ENCODE measurements at places on chromosomes 7 and 10. TPM values are rescaled to one million over a fixed set of nuclear protein-coding genes. Genes with fewer than 3 reads are reported as not detected.

- ATAC-seq: no peak
Measured at GRCh38 chr7:76108540-76109233, 60.8 kb downstream of the MDH2 start.

- ATAC-seq: no peak
Measured at GRCh38 chr7:69134316-69134715, 464.0 kb upstream of the AUTS2 start.

- no peak for ATAC-seq
Measured at GRCh38 chr7:140981951-140982350, 32.8 kb downstream of the MRPS33 start.

- peak; percentile 81 for ATAC-seq
Measured at GRCh38 chr10:78688901-78689583, 379.7 kb upstream of the ZMIZ1 start.

GRCh38 chr7:2451171-2452073, 24.8 kb downstream of the GRIFIN start:
- ATAC-seq: peak; percentile 93

DNA sequence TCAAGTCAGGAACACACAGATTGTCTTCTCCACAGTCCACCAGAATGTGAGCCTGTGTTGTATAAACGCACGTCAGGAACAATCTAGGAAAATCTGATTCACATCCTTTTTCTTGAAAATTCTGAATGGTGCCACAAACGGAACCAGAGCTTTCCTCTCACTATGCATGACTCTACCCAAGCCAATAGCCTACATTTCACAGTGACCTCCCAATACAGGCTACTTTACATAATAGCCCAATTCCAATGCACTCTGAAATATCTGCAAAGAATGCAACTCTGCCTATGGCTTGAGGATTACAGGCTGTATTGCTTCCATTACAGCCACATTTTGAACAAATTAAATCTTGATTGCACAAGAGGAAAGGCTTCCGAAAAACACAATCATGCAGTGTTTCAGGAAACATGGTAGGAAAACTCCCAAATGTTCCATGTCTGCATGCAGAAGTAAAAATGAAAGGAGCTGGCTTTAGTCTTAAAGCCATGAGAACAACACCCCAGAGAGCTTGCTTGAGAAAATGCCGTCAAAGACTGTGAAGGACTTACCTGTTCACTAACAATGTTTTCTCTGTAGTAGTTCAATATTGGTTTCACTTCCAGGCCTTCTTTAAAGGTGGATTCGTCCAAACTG, 113.9 kb downstream of the ITGA8 start:
- peak; percentile 39 for ATAC-seq

DNA sequence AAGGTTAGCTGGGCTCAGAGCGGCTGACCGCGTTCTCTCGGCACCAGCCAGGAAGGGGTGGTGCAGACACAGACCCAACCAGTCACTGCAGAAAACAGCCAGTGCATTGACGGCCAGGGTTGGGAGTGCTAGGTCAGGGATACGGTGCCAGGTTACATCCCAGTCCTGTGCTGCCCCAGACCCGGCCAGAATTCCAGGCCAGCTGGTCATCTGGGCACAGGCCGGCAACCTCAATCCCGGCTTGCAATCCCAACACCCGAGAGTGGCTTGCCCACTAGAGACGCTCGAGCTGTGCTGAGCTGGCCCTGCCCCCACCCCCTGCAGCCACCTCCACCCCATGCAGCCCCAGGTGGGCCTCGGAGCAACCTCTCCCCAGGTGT, 3.8 kb downstream of the PRAP1 start:
- no peak for ATAC-seq

GRCh38 chr7:6530626-6531491, 20.4 kb downstream of the GRID2IP start:
- ATAC-seq: no peak

DNA sequence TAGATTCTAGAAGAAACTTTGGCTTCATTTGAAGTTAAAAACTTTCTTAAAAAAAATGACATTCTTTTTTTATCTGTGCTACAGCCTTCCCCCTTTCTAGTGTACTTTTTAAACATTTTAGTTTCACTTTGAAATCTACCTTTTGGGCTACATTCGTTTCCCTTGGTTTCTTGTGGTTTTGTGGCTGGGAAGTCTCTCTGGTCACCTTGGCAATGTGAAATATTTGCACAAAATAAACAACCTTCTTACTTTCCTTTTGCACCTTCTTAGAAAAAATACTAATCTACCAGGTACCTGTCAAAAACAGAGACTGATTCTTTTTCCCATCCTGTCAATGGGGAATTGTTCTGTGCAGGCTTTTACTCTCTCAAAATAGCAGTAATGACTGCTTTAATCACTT, 350.2 kb downstream of the GATA3 start:
- ATAC-seq: no peak

- ATAC-seq: no peak
Measured at GRCh38 chr7:115009139-115009538, 87.2 kb downstream of the MDFIC start.

DNA sequence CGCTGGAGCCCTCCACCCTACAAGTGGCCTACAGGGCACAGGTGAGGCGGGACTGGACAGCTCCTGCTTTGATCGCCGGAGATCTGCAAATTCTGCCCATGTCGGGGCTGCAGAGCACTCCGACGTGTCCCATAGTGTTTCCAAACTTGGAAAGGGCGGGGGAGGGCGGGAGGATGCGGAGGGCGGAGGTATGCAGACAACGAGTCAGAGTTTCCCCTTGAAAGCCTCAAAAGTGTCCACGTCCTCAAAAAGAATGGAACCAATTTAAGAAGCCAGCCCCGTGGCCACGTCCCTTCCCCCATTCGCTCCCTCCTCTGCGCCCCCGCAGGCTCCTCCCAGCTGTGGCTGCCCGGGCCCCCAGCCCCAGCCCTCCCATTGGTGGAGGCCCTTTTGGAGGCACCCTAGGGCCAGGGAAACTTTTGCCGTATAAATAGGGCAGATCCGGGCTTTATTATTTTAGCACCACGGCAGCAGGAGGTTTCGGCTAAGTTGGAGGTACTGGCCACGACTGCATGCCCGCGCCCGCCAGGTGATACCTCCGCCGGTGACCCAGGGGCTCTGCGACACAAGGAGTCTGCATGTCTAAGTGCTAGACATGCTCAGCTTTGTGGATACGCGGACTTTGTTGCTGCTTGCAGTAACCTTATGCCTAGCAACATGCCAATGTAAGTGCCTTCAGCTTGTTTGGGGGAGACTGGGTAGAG, at the start of gene COL1A2:
COL1A2 (plus strand) TSS at position 459 of the 704 bp plus-strand sequence; CDS start at position 596, 137 bp downstream.
- peak; percentile 85 for ATAC-seq

- peak; percentile 71 for ATAC-seq
Measured at GRCh38 chr10:70558871-70559810, 43.4 kb downstream of the PRF1 start.

DNA sequence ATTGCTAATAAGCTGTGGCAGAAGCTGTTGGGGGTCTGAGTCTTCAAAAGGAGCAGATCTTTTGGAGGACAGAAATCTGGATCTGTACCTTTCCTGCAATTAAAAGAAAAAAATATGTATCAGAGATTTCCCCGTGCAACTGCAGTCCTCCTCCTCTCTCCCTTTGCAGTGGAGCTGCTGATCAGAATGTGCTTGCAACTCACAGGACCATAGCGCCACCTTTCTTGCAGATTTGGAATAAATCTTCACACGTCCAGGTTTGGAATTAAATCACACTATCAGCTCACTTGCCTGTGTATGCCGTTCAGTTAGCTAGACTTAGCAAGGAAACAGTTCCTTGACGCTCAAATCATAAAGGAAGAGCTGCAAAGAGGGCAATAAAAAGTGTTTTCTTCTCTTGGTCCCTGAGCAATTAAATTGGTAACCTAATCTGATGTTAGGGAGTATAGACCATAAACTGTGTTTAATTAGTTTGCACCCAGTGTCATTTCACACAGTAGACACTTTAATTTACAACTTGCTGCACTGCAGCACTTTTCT, 77.4 kb downstream of the PON1 start:
- peak; percentile 57 for ATAC-seq

DNA sequence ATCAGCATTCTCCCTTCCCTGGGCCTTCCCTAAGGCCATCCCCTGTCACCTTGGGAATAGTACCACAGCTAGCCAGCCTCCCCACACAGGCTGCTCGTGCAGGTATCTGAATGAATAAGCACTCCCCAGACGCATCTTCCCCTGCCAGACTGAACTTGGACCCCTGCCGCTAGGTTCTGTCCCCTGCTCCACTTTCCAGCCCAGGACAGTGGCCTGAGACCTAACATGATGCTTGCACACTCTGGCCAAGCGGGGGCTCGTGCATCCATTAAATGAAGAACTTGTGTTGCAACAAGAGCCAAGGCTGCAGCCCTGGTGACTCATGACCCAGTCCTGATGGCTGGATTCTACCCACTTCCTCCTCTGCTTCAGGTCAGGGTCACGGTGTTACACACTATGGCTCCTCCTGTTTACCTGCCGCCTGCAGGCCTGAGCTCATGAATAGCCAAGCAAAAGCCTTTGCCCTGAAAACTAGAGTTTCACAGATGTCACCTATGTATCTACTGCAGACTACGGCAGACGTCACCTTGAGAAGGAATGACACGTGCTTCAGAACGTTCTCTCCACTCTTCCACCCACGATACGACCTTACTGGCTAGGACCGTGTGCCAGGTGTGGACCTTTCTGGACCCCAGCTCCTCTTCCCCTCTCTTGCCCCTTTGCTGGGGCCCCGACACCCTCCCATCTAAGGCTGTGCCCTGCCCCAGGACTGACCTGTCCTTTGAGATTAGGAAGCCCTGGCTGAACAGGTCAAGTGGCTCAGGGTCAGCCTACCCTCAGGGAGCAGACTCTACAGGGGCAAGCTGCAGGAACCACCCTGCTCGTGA, 6.5 kb downstream of the ASB13 start:
- peak; percentile 74 for ATAC-seq

- peak; percentile 44 for ATAC-seq
Measured at GRCh38 chr7:16066805-16067459, 354.4 kb downstream of the CRPPA start.

DNA sequence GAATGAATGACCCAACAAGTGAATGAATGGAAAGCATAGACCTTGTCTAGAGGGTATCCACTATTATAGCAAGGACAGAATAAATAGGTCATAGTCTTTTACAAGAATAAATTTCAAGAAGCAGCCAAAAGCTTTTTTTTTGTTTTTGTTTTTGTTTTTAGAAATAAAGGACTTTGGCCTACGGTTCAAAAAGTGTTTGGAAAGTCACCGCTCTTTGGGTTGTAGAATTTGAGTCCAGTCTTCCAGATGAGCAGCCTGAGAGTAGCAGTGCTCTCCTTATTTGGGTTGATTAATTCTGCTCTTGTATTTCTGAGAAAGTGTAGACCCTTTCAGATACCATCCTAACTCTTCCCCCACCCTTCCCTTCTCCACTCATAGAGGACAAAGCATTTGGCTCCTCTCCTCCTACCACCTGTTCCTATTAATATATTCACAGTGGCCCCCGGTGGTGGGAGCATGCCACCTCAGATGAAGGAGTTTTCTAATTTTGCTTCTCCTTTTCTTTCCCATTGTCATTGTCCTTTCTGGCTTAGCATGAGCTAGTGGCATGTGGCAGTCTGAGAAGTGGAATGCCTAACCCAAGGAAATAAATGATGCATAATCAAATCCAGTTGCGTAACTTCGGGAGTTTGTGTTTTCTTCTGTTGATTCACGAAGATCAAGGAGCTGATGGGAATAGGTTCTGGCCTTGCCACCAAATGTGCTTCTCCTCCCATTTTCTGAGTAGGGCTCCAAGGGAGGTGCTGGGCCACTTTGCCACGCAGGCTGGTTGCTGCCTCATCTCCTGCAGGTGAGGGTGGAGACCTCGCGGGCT, 114.7 kb downstream of the CHN2 start:
- no peak for ATAC-seq

DNA sequence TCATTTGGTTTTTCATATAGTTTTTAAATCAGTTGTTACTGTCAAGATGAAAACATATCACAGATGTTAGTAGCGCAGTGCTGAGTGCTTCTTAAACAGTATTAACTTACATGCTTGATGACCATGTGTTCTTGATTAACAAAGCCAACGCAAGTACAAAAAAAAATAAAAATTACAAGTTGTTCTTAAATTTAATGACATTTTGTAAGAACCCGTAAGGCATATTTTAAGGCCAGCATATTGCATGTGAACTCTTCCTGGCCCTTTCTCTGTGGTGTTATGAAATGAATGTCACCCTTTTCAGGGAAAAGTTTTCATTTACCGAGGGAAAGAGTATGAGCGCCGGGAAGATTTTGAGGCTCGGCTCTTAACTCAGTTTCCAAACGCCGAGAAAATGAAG, 140.4 kb upstream of the NPS start:
- ATAC-seq: peak; percentile 24

- ATAC-seq: peak; percentile 34
Measured at GRCh38 chr7:150945853-150946420, 32.2 kb downstream of the KCNH2 start.

AKR1C4 gene
- total RNA-seq: not detected

CHST15 gene
- total RNA-seq: 63.5 TPM

POR gene
- 54.3 TPM for total RNA-seq

GFRA1 gene
- total RNA-seq: 21.0 TPM

RET gene
- total RNA-seq: 1.4 TPM

SYT15 gene
- 3.6 TPM for total RNA-seq

TMEM120A gene
- total RNA-seq: 32.4 TPM

EBF3 gene
- total RNA-seq: 4.6 TPM

ARPC1A gene
- total RNA-seq: 106 TPM

COG5 gene
- total RNA-seq: 35.8 TPM
